Vagina (tissue), 2 donors: ENCODE measurements at places on chromosomes 2 and 18.

DNA sequence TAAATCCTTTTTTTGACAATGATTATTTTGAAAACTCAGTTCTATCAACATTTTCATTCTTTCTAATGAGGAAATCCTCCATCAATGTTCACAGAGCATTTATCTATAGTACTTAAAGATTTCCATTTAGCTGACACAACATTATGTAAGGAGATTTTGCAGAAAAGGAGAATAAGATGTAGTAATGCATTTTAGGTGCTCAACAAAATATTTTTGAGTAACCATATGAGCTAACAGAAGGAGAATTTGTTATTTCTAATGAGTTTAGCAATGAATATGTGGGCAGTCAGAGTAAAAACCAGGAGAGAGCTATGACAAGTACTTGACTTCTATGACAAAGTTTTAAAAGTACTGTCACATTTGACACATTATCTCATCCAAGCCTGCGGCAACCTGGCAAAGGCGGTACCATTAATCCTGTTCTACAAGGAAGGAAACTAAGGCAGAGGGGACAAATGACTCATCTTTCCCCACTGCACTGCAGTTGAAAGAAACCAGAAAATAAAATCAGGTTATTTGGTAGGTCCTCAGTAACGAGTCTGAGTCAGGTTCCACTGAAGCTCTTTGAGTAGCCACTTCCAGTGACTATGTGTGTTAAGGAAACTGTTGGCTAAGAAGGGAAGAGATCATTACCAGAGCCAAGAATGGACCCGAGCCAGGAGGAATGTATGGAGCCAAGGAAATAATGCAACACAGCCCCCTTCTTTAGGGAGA is 134.1 kb upstream of the ITGB6 start:
- H3K36me3 ChIP-seq, result no peaks in the 10 kb centered on the region
- no peak overlapping the region for H3K4me3 ChIP-seq
- H3K4me1 ChIP-seq, result peaks cover 68% of the 10 kb centered on the region
- DNase-seq, result no peak
- no peaks in the 10 kb centered on the region for H3K27me3 ChIP-seq
- peak overlapping the region; percentile 17 for H3K27ac ChIP-seq

- peaks cover 6% of the 10 kb centered on the region for H3K4me1 ChIP-seq
- H3K36me3 ChIP-seq, result no peaks in the 10 kb centered on the region
- peak overlapping the region; percentile 68 for H3K4me3 ChIP-seq
Observed at GRCh38 chr18:54357082-54357659, 487 bp downstream of the STARD6 start.

DNA sequence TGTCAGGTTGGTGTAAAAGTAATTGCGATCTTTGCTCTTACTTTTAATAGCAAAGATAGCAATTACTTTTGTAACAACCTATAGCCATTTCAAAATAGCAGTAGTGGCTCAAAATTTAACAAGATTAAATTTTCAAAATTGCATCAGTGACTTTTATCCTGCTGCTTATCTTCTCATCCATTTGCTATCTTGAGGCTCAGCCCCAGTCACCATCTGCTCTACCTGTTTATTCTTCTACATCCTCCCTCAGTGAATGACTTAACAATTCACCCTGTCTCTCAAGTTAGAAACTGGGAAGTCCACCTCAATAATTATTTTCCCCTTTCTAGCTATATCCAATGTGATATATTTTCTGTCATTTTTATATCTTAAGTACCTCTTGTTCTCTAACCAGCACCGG is 148.6 kb upstream of the ZNF804A start:
- H3K27ac ChIP-seq, result no peak overlapping the region
- no peaks in the 10 kb centered on the region for H3K27me3 ChIP-seq
- no peak for DNase-seq
- H3K36me3 ChIP-seq, result no peaks in the 10 kb centered on the region
- no peaks in the 10 kb centered on the region for H3K4me1 ChIP-seq

- H3K4me1 ChIP-seq, result no peaks in the 10 kb centered on the region
- H3K36me3 ChIP-seq, result no peaks in the 10 kb centered on the region
- H3K4me3 ChIP-seq, result no peak overlapping the region
- H3K27me3 ChIP-seq, result no peaks in the 10 kb centered on the region
Observed at GRCh38 chr2:148209603-148210002, 188.7 kb downstream of the MBD5 start.

DNA sequence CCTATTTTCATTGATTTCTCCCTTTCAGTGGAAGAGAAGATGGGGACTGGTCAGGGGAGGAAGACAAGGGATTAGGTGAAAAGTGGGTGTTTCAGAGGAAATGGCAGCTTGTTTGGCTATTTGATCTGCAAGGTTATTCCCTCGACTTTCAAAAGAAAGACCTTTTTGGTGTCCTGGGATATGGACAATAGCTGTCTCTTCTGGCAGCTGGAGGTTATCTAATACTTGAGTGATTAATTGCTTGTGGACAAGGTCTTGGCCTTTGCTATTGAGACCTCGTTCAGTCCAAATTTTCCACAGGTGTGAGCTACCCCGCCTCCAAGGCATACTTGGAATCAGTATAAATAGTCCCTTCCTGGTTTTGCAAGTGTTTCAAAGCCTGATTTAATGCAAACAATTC is 33.3 kb upstream of the TRAPPC8 start:
- no peaks in the 10 kb centered on the region for H3K27me3 ChIP-seq
- no peaks in the 10 kb centered on the region for H3K4me1 ChIP-seq
- H3K4me3 ChIP-seq, result no peak overlapping the region
- DNase-seq, result no peak
- H3K27ac ChIP-seq, result no peak overlapping the region

- no peak overlapping the region for H3K4me3 ChIP-seq
- DNase-seq, result no peak
- H3K36me3 ChIP-seq, result no peaks in the 10 kb centered on the region
- peaks cover 29% of the 10 kb centered on the region for H3K4me1 ChIP-seq
Observed at GRCh38 chr2:212915121-212915782, 236.2 kb downstream of the IKZF2 start.

DNA sequence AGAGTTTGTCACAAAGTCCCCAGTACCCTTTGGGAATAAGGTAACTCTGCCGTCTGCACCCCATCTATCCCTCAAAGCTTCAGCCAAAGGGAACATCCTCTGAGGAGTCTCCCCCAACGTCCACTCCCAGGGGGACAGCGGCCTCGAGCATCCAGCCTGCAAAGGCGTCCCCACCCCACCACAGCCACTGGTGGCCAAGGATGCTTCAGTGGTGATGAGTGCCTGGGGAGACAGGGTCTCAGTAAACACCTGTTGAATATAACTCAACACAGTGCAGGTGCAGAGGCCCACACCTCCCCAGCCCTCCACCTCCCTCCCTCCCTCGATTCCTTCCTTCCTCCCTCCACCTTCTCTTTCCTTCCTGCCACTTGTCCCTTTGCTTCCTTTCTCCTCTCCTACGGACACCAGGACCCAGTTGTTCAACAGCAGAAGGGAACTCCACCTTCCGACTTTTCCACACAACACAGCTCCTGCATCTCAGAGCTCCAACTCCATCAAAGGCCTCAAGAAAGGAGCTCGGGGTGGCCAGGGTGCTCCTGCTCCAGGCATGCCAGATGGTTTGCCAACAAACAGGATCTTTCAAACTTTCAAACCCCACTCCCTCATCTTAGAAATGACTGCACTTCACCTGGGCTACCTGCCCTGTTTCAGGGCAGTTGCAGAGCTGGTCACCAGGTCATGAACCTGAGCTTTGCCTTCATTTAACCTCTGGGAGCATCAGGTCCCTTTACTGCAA is 87.8 kb upstream of the SNTG2 start:
- DNase-seq, result peak; percentile 88
- H3K4me3 ChIP-seq, result no peak overlapping the region
- H3K27ac ChIP-seq, result no peak overlapping the region
- H3K36me3 ChIP-seq, result no peaks in the 10 kb centered on the region
- H3K4me1 ChIP-seq, result no peaks in the 10 kb centered on the region

- no peaks in the 10 kb centered on the region for H3K27me3 ChIP-seq
- H3K4me3 ChIP-seq, result no peak within 1 kb of the TSS
- peaks cover 11% of the 10 kb centered on the region for H3K4me1 ChIP-seq
- DNase-seq, result peak; percentile 70
Observed at GRCh38 chr2:68734688-68735525, at the start of gene ARHGAP25. TSS of gene ARHGAP25 (plus strand) at chr2:68734811. CDS start at chr2:68735200, 389 bp downstream.

DNA sequence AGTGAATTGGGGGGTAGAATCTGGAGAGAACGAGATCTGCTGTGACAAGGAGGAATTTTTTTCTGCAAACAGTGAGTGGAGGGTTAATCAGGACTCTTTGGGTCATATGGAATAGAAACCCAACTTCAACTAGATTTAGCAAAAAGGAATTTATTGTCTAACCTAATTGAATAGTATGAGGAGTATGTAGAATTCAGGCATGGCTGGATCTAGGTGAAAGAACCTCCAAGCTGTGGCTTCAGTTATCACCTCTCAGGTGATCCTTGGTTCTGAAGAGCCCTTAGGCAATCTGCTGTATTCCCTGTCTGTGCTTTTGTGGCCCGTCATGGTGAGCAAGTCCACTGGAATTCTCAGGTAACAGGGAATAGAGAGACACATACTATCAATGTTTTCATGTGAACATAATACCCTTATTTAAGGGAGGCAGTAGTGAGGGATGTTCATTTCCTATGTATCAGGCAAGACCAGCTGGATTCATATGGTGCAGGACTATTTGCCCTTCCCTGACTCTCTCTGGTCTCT is 164.7 kb downstream of the ALPK2 start:
- H3K4me1 ChIP-seq, result no peaks in the 10 kb centered on the region
- no peak overlapping the region for H3K27ac ChIP-seq
- no peak for DNase-seq
- H3K36me3 ChIP-seq, result no peaks in the 10 kb centered on the region
